ENCODE measurements at places on chromosomes 3 and 15.

DNA sequence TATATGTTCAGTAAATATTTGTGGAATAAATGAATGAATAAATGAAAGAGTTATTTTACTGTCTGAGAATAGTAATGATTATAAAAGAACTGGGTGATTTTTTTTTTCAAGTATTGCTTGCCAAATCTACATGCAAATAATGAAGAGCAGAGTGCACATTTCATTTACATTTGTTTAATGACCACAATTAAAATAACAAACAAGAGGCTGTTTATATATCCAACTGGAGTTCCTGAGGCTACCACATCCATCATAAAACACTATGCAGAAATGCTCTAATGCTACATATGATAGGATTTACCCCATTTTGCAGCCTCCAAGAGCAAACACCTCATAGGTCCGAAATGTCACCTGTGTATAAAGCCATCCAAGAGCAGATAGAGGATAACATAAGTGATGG lies 124.5 kb downstream of the ECT2 start:
- H3K27ac ChIP-seq, result no peak overlapping the region
- no peaks in the 10 kb centered on the region for H3K36me3 ChIP-seq
- no peaks in the 10 kb centered on the region for H3K4me1 ChIP-seq
- no peak for DNase-seq
- no peaks in the 10 kb centered on the region for H3K27me3 ChIP-seq

- no peak for DNase-seq
- H3K27me3 ChIP-seq, result no peaks in the 10 kb centered on the region
- no peaks in the 10 kb centered on the region for H3K36me3 ChIP-seq
- H3K4me1 ChIP-seq, result no peaks in the 10 kb centered on the region
- no peak overlapping the region for H3K27ac ChIP-seq
- H3K4me3 ChIP-seq, result no peak overlapping the region
These were observed 144.1 kb downstream of the RORA start for GRCh38 chr15:61084944-61085367.

DNA sequence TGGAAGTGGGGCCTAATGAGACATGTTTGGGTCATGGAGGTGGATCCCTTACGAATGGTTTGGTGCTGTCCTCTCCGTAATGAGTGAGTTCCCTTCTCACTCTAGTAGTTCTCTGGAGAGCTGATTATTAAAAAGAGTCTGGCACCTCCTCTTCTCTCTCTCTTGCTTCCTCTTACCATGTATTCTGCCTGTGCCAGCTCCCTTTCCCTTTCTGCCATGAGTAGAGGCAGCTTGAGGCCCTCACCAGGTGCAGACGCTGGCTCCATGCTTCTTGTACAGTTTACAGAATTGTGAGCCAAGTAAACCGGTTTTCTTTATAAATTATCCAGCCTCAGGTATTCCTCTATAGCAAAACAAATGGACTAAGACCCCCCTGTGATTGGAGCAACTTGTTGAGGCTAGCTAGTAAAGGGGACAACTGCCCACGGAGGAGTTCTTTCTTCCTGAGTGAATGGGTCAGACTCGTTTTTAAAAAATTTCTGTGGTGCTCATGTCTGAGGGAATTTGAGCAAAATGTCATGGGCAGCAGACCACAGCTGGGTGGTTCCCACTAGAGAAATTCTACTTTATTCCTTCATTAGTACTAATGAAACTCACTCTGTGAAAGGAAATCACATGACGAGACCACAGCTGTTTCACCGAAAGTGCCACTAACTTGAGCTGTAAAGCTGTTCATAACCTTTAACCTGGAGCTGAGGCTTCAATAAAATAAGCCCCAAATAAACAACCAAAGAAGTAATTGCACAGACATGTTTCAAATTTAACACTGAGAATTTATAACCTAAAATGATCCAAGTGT lies 210.0 kb downstream of the NFKBIZ start:
- H3K4me1 ChIP-seq, result peaks cover 28% of the 10 kb centered on the region
- DNase-seq, result peak; percentile 92
- H3K27me3 ChIP-seq, result no peaks in the 10 kb centered on the region
- no peaks in the 10 kb centered on the region for H3K36me3 ChIP-seq
- peak overlapping the region; percentile 73 for H3K27ac ChIP-seq

- peaks cover 23% of the 10 kb centered on the region for H3K4me1 ChIP-seq
- no peaks in the 10 kb centered on the region for H3K27me3 ChIP-seq
- DNase-seq, result no peak
- H3K4me3 ChIP-seq, result no peak overlapping the region
- H3K27ac ChIP-seq, result no peak overlapping the region
These were observed 76.1 kb upstream of the THBS1 start for GRCh38 chr15:39504808-39505207.

DNA sequence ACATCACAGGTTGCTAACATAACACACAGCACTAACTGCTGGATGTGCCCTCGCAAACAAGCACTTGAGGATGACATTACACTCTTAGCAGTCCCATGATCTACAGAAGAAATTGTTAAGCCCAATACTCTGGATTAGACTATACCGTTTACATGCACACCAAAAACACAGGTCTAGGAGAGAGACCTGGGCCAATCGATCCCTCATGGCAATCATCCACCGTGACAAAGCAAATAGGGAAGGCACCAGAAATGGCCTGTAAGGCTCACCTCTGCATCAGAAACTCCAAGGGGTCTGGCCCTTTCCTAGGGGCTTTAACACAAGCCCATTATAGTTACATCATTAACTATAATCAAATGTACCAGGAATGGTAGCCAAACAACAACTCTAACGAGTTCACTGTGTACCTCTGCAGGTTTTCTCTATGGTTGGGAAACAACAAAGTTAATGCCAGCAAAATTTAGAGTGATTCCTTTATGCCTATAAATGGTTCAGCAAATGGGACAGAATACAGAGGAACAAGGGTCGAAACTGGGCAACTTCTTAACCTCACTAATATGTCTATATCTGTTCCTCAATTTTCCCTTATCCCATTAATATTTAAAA lies 18.5 kb downstream of the TRANK1 start:
- H3K27ac ChIP-seq, result no peak overlapping the region
- H3K4me3 ChIP-seq, result no peak overlapping the region
- no peaks in the 10 kb centered on the region for H3K4me1 ChIP-seq
- H3K27me3 ChIP-seq, result no peaks in the 10 kb centered on the region
- no peak for DNase-seq

DNA sequence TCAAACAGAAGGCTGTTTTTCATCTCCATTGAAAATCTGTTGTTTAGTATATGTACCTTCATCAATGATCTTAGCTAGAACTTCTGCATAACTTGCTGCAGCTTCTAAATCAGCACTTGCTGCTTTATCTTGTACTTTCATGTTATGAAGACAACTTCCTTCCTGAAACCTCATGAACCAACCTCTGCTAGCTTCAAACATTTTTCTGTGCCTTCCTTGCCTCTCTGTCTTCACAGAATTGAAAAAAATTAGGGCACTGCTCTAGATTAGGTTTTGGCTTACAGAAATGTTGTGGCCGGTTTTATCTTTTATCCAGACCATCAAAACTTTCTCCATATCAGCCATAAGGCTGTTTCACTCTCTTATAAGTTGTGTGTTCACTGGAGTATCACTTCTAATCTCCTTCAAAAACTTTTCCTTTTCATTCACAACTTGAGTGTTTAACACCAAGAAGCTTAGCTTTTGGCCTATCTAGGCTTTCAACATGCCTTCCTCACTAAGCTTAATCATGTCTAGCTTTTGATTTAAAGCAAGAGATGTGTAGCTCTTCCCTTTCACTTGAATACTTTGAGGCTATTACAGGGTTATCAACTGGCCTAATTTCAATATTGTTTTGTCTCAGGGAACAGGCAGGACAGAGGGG lies 78.6 kb downstream of the IGSF11 start:
- no peaks in the 10 kb centered on the region for H3K36me3 ChIP-seq
- peak overlapping the region; percentile 10 for H3K27ac ChIP-seq
- H3K4me3 ChIP-seq, result no peak overlapping the region

GRCh38 chr15:54307252-54307902 lies 329.1 kb downstream of the UNC13C start:
- no peaks in the 10 kb centered on the region for H3K4me1 ChIP-seq
- no peak overlapping the region for H3K4me3 ChIP-seq
- no peaks in the 10 kb centered on the region for H3K36me3 ChIP-seq
- no peaks in the 10 kb centered on the region for H3K27me3 ChIP-seq
- H3K27ac ChIP-seq, result no peak overlapping the region
- DNase-seq, result no peak

- H3K4me1 ChIP-seq, result no peaks in the 10 kb centered on the region
- DNase-seq, result no peak
- no peaks in the 10 kb centered on the region for H3K36me3 ChIP-seq
- no peaks in the 10 kb centered on the region for H3K27me3 ChIP-seq
- H3K27ac ChIP-seq, result no peak overlapping the region
These were observed 79.8 kb upstream of the MDFIC2 start for GRCh38 chr3:70392227-70392626.

GRCh38 chr15:33392453-33392852 lies 81.7 kb downstream of the RYR3 start:
- no peak for DNase-seq
- no peak overlapping the region for H3K27ac ChIP-seq
- no peaks in the 10 kb centered on the region for H3K4me1 ChIP-seq
- no peak overlapping the region for H3K4me3 ChIP-seq

DNA sequence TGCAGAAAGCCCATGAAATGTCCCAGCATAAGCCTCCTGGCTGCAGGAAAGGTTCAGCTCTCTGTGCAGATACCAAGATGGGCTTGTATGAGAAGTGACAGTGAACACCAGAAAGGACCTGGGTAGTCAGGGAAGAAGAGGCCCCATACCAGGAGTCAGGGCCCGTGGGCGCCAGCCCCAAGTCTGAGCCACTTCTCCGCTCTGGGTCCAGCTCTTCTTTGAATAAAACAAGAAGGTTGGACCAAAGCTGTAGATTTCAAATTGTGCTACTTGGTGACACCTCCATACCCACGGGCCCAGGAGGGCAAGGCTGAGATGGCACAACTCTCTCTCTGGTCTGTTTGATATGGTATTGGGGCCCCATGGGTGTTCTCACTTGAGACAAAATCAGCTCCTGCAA lies 261.5 kb downstream of the UACA start:
- H3K27me3 ChIP-seq, result no peaks in the 10 kb centered on the region
- no peak for DNase-seq
- H3K4me1 ChIP-seq, result peaks cover 39% of the 10 kb centered on the region
- no peaks in the 10 kb centered on the region for H3K36me3 ChIP-seq
- H3K27ac ChIP-seq, result no peak overlapping the region
- no peak overlapping the region for H3K4me3 ChIP-seq

GRCh38 chr15:28086175-28086703 lies 12.9 kb downstream of the OCA2 start:
- H3K4me3 ChIP-seq, result no peak overlapping the region
- no peaks in the 10 kb centered on the region for H3K36me3 ChIP-seq
- 0 out of 2 replicates have a peak, but pooled peaks cover 4% of the 10 kb centered on the region for H3K4me1 ChIP-seq
- no peaks in the 10 kb centered on the region for H3K27me3 ChIP-seq
- peak; percentile 66 for DNase-seq

- H3K27me3 ChIP-seq, result no peaks in the 10 kb centered on the region
- no peaks in the 10 kb centered on the region for H3K36me3 ChIP-seq
- H3K4me1 ChIP-seq, result no peaks in the 10 kb centered on the region
- H3K4me3 ChIP-seq, result no peak overlapping the region
- H3K27ac ChIP-seq, result no peak overlapping the region
These were observed 181.3 kb upstream of the CTDSPL start for GRCh38 chr3:37680401-37680800.

- H3K4me1 ChIP-seq, result no peaks in the 10 kb centered on the region
- no peak overlapping the region for H3K27ac ChIP-seq
- DNase-seq, result peak; percentile 7
- no peak overlapping the region for H3K4me3 ChIP-seq
- no peaks in the 10 kb centered on the region for H3K27me3 ChIP-seq
These were observed 14.0 kb upstream of the CCDC80 start for GRCh38 chr3:112654979-112655378.

- no peaks in the 10 kb centered on the region for H3K27me3 ChIP-seq
- H3K4me1 ChIP-seq, result no peaks in the 10 kb centered on the region
- no peak overlapping the region for H3K27ac ChIP-seq
- H3K36me3 ChIP-seq, result no peaks in the 10 kb centered on the region
These were observed 15.4 kb downstream of the APH1B start for GRCh38 chr15:63292771-63293170.

- no peak overlapping the region for H3K27ac ChIP-seq
- H3K4me3 ChIP-seq, result no peak overlapping the region
- H3K27me3 ChIP-seq, result no peaks in the 10 kb centered on the region
- H3K36me3 ChIP-seq, result no peaks in the 10 kb centered on the region
- no peak for DNase-seq
These were observed 31.3 kb upstream of the BFSP2 start for GRCh38 chr3:133368371-133369067.

- no peak overlapping the region for H3K27ac ChIP-seq
- peaks cover 20% of the 10 kb centered on the region for H3K36me3 ChIP-seq
- H3K4me3 ChIP-seq, result no peak overlapping the region
- peaks cover 13% of the 10 kb centered on the region for H3K4me1 ChIP-seq
These were observed 10.0 kb upstream of the GRAMD2A start for GRCh38 chr15:72207558-72208085.

DNA sequence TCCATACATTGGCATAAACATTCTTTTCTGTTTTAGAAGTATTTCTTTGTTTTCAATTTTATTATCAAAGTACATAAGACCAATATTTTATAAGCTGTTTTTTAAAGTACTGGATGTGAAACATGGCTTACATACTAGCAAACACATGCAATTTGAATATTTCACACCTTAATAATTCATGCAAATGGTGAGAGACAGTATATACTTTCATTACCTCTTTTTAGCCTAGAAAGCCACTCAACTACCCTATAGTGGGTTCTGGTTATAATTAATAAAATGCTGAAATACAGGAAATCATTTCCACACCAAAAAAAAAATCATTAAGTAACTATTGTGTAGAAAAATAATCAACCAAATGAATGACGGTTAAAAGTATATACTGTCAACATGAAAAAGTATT lies 38.5 kb upstream of the MELTF start:
- H3K4me1 ChIP-seq, result no peaks in the 10 kb centered on the region
- H3K27ac ChIP-seq, result no peak overlapping the region
- H3K36me3 ChIP-seq, result no peaks in the 10 kb centered on the region
- H3K27me3 ChIP-seq, result no peaks in the 10 kb centered on the region

DNA sequence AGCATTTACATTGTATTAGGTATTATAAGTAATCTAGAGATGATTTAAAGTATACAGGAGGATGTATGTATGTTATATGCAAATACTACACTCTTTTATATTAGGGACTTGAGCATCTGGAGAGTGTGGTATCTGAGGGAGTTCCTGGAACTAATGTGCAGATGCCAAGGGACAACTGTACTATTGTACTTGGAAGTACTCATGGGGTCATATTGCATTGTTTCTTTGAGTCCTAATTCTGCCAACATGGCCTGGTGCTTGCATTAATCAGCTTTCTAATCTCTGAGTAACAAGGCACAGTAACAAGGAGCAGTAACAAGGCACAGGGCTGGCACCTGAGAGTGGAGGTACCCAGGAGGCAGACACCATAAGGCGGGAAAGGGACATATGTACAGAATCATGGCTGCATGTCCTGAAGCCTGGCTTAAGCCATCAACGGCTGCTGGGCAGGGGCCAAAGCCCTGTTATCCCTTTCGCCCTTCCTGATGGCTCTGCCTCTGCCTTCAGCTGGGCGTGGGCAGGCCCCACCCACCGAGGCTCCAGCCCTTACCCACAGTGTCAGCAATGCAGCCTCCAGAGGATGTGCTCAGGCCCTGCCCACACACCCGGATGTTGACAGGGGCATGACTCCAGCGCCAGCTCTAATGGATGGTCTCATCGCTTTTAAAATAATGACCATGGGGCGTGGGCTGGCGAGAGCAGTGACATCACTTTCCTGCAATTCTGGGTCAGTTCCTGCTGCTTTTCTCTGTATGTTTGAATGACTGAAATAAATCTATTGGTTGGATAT lies 22.9 kb downstream of the CEMIP start:
- no peaks in the 10 kb centered on the region for H3K27me3 ChIP-seq
- no peak overlapping the region for H3K4me3 ChIP-seq
- H3K4me1 ChIP-seq, result no peaks in the 10 kb centered on the region
- DNase-seq, result no peak

GRCh38 chr3:128424508-128425069 lies 42.1 kb downstream of the DNAJB8 start:
- no peak for DNase-seq
- no peaks in the 10 kb centered on the region for H3K36me3 ChIP-seq
- H3K4me1 ChIP-seq, result no peaks in the 10 kb centered on the region
- H3K27me3 ChIP-seq, result peaks cover 6% of the 10 kb centered on the region
- H3K4me3 ChIP-seq, result no peak overlapping the region
